Right atrium auricular region (tissue), 2 donors: ENCODE measurements at places on chromosomes 7 and 10. TPM values are rescaled to one million over a fixed set of nuclear protein-coding genes. Genes with fewer than 3 reads are reported as not detected.

The PTF1A gene
- not detected for total RNA-seq

DNA sequence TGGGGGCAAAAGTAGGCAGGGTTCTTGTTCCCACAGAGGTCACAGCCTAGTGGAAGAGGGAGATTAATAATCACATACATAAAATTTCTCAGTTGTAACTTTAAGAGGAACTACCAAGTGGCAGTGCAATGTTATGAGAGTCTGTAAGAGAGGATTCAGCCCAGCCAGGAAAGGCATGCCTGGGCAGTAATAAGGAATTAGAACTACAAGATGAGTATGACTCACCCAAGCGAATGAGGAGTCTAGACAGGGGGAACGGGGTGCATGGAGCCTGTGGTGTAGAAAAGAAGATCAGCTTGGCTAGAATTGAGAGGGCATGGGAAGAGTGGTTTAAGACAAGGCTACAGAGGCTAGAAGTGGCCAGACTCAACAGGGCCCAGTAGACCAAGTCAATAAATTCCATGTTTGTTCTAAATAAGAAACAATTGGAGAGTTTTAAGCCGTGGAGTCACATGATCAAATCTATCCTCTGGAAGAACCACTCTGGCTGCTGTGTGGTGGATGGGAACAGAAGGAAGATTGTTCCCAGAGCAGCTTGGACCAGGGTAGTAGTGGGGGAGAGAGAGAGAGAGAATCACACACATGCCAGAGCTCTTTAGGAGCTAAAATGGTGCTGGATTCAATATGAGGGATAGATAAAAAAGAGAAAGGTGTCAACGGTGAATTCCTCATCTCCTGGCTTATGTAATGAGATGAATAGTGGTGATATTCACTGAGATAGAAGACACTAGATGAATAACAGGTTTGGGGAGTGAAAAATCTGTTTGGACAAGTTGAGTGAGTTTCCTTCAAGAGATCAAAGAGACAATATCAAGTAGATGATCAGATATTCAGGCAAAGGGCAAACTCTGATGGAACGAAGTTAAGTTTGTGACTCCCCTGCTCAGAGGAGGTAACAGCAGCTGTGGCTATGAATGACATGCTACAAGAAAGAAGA is 265.1 kb downstream of the FGFR2 start:
- DNase-seq, result no peak

GRCh38 chr7:91784469-91784868 is 96.0 kb downstream of the MTERF1 start:
- no peak for DNase-seq

The TRPV5 gene
- total RNA-seq, result not detected
